Activated CD8-positive, alpha-beta memory T cell treated with anti-CD3 and anti-CD28 coated beads, Interleukin-2, amount 10 ng/mL, durations not matched to agents 7 days and 5 days (primary cell): ENCODE measurements at places on chromosomes 7 and 10.

- DNase-seq, result no peak
These were observed 99.3 kb upstream of the OIT3 start for GRCh38 chr10:72794260-72794659.

- DNase-seq, result no peak
These were observed 33.5 kb downstream of the FIGNL1 start for GRCh38 chr7:50416527-50417182.

- DNase-seq, result no peak
These were observed 19.5 kb upstream of the HSPA12A start for GRCh38 chr10:116761883-116762282.

DNA sequence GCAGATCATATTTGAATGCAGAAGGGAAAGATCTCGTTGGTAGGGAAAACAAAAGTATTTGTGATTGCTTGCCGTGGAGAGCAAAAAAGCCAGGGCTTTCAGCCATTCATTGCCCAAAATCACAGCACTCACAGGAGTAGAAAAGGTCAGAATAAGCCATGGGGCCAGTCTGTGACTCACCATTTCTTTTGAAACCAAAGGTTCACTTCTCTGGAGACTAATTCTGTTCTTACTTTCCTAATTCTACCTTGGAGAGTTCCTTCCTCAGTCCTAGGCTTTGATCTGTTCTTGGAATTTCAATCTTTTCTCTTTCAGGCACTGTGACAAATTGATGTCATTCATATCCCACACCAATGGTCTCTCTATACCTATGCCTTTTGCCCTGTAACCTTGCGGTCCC lies 54.1 kb upstream of the FAM180A start:
- DNase-seq, result no peak

DNA sequence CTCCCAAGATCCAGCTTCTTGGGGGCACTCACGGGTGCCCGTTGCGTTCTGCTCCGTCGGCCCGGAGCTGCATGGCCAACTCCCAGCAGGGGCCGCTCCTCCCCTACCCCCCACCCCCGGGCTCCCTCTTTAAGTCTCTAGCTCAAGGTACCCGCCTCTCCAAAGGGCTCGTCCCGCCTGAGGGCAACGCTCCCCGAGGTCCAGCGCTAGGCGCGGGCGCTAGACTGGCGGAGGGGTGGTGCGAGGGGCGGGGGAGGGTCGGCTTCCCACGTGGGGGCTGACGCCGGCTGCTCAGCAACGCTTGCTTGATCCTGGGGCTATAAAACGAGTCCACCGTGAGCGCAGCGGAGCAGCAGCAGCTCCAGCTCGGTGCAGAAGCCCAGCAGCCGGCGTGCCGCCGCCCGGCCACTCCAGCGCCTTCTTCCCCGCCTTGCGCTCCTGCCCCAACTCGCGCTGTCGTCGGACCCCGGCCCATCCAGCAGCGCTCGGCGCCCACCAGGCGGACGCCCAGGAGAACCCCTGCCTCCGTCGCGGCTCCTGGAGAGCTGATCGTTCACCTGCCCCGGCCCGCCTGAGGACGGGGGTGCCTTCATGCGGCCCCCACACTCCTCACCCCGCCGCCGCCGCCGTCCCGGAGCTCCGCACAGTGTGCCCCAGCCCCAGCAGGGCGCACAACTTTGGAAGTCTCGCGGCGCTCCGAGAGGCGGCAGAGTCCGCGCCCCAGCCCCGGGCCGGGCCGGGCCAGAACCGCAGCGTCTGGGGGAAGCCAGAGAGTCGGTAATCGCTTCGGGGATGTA lies at the start of gene ADRA2A:
Gene ADRA2A (plus strand): TSS at position 348 of the 797 bp plus-strand sequence. CDS start 968 bp downstream, outside the sequence.
- DNase-seq, result no peak

DNA sequence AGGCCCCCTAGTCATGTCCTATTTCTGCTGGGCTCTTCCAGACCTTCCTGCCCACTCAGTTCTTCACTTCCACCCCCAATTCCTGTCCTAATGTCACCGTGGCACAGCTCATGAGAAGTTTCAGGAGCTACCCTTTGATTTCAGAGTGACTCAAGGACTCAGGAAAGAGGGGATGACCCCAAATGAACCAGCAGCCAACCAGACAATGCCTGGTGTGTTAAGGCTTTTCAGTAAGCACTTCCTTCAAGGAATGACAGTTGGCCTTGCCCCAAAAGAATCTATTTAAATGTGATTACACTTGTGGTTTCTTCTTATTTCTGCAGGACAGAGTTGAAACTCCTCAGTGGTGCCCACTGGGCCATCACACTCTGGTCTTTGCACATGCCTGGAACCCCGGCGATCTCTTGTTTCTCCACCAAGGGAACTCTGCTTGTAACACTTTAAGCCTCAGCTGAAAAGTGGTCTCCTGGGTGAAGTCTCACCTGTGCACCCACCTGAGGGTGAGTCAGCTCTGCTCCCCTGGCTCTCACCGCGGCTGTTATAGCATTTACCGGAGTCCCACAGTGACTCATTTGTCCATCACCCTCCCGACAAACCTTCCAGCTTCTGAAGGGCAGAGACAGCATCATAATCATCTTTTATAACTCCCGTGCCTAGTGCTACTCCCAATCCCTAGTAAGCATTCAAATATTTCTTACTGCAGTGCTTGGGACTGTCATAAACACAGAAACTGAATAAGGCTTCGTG lies 123.0 kb upstream of the SVIL start:
- DNase-seq, result no peak

DNA sequence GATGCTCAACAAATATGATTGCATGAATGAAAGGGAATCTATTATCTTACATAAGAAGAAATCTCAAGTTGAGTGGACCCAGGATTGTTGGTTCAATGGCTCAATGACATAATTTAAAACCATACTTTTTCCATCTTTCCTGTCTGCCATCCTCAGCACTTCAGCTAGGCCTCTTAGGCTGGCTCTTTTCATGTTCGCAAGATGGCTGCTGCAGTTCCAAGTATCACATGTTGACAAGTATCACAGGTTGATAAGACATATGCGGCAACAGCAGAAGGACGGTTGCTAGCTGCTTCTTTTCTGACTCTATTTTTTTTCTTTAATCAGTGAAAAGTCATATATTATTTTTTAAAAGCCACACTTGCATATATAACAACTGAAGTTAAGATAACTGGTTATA lies 79.0 kb upstream of the CDK6 start:
- no peak for DNase-seq

- no peak for DNase-seq
These were observed 31.3 kb downstream of the THNSL1 start for GRCh38 chr10:25047591-25048301.

GRCh38 chr10:38143587-38143986 lies 49.5 kb downstream of the ZNF37A start:
- DNase-seq, result no peak

DNA sequence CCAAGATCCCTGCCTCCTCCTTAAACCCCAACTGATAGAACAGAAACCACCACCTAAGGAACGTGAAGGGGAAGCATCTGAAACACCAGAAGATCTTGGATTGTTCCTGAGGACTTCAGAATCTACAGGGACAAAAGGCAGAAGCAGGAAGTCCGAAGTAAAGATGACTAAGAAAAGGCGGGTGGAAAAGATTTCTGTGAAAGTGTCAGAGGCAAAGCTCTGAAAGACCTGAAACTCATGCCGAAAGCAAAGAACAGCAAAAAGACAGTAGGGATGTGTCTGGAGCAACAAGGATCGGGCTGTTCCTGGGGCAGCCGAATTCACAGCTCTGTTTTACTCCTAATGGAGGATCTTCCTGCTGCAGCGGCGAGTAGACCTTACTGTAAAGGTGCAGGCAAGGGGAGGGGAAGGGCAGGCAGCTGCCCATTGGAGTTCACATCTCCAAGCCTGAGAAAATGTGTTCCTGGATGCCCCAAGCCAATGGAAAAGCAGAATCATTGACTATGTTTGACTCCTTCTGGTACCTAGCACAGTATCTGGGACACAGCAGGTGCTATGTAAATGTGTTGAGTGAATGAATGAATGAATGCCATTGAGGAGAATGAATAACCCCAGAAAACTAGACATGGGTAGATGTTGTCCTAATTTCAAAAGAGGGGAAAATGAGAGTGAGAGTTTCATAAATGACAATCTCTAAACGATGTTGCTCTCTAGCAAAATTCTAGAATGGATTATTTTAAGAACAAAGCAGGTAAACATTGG lies 40.4 kb downstream of the PDIA4 start:
- no peak for DNase-seq

- no peak for DNase-seq
These were observed 220.0 kb downstream of the FAM107B start for GRCh38 chr10:14554491-14555205.

GRCh38 chr10:70355051-70356021 lies 27.1 kb downstream of the LRRC20 start:
- peak; percentile 69 for DNase-seq

DNA sequence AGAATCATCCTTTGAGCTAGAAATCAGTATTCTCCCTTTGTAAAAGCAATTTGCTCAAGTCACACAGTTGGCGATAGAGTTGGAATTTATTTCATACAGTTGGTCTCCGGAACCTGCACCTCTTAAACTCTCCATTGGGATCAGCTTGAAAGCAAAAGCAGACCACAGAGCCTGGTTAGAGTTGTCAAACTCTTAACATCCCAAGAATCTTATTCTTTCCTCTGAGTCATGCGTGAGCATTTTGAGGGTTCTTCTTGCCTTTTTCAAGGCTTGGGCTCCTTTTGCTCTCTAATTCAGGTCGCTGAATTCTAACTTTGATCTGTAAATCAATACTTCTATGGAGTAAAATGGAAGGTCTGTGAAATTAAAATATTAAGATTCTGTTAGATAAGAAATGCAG lies 19.6 kb upstream of the SCIN start:
- no peak for DNase-seq

DNA sequence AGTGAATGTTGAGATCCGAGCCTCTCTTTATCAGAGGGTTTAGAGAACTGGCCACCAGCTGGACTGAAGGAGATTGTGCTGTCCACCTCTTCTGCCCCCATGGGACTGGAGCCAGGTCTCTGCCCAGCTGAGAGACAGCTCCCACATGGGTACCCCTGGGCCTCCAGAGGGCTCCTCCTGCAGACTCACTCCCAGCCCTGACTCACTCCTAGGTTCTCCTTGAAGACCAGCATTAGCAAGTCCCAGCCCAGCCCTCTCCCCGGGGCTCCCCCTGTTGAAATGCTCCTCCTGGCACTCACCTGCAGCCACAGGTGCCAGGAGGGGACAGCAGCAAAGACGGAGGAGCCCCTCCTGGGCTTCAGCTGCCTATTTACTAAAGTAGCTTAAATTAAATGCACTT lies 126.9 kb downstream of the CXCL12 start:
- no peak for DNase-seq

GRCh38 chr7:725223-726005 lies 1.1 kb upstream of the DNAAF5 start:
- no peak for DNase-seq

GRCh38 chr10:71245420-71246325 lies 33.3 kb downstream of the UNC5B start:
- no peak for DNase-seq

- no peak for DNase-seq
These were observed 925.2 kb upstream of the GHITM start for GRCh38 chr10:83214136-83214535.

DNA sequence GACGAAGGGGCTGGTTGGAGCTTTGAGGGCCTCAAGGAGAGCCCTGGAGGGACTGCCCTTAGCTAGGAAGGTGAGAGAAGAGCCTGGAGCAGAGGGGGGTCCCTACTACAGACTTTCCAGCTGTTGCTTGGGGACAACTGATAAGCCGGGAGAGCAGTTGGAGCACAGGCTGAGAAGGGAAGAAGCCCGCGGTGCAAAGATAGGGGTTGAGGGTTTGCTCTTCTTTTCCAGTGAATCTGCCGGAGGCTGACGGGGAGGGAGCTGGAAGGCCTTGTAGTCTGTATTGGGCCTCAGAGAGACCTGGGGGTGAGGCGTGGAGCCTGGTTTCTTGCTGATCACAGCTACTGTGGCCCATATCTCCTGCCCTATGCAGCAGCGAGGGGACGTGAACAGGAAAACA lies 23.7 kb downstream of the CYP26A1 start:
- DNase-seq, result no peak

DNA sequence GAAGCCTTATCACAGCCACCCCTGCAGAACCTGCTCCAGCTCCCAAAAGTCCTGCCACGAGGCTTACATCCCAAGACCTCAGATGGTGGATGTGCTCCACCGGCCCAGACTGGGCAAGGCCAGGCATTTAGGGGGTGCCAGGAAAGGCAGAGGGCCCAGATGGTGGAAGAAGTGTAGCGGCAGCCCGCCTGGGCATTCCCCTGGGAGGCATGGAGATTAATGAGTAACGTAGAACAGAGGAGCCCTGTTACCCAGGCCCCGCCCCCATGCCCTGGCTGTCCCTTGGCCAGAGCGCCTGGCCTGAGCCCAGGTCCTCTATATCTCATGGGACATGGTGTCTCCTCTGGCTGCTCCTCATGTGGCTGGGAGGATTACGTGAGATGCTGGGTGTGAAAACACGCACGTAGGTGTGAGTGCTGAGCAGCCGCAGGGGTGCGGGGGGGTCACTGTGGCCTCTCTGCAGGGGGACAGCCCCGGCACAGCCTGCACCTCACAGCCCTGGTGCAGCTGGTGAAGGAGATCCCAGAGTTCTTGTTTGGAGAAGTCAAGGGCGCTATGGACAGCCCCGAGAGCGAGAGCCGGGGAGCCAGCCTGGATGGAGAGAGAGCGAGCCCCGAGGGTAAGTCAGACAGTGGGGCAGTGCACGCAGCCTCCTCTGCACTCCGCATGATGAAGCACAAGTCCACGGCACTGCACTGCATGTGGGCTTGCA lies 52.9 kb downstream of the ZNF467 start:
- no peak for DNase-seq

DNA sequence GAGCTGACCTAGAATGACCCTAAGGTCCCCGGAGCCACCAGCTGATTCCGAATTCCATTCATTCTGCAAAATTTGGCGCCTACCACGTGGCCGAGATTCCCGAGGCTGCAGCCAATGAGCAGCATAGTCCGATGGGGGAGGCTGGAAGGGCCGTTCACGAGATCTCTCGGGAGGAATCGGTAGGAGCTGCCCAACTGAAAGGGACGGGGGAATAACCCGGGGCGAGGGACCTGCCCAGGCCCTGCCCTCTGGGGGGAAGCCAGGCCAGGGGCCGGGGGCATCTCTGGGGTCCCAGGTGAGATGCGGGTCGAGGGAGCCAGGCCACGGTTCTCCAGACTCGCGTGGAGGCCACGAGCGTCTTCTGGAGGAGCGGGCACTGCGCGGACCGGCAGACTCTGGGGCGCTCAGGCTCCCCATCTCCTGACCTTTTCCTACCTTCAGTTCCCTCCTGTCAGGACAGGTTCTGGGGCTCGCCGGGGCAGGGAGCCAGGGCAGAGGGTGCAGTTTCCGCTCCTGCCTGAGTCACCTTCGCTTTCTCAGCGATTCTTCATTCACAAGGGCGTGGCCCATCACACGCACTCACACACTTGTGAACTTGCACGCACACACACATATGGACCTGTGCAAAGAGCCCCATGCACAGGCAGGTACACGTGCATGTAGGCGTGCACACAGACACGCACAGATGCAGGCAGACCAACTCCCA lies 173.4 kb downstream of the RNF216 start:
- no peak for DNase-seq

- DNase-seq, result no peak
These were observed 22.9 kb downstream of the CRHR2 start for GRCh38 chr7:30659312-30659711.

DNA sequence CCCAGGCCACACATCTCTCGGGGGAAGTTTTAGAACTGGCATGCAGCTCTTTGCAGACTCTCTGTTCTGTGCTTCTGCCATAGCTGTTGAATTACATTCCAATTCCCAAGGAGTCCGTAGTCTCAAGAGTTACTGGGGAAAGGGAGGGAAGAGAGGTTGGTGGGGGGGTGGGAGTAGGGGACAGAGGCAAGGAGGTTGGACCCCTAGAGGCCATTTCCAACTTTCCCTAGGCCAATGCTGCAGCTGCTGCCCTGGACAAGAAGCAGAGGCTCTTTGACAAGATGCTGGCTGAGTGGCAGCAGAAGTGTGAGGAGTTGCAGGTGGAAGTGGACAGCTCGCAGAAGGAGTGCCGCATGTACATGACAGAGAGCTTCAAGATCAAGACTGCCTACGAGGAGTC lies 23.8 kb downstream of the MYH16 start:
- DNase-seq, result no peak
